Stimulated activated CD4-positive, alpha-beta T cell treated with anti-CD3 and anti-CD28 coated beads, Interleukin-15, amount 100 ng/mL, for 48 hours (primary cell): ENCODE measurements at places on chromosomes 12 and 14.

DNA sequence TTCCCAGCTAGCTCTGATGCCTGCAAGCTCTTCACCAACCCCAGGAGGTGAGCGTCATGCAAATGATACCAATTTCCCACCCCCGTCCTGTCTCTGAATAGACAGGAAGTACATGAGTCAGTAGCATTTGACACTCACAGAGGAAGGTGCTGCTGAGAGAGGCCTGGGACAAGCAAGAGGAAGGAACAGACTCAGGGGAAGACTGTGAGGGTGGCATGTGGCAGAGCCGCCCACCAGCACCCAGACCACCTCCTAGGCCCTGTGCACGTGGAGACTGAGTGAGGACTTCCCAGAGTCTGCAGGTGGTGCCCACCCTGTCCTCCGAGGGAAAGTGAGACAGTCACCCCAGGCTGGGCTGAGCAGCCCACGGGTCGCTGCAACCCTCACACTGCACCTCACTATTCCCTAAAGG lies 199.5 kb upstream of the SFSWAP start:
- peak; percentile 58 for DNase-seq

DNA sequence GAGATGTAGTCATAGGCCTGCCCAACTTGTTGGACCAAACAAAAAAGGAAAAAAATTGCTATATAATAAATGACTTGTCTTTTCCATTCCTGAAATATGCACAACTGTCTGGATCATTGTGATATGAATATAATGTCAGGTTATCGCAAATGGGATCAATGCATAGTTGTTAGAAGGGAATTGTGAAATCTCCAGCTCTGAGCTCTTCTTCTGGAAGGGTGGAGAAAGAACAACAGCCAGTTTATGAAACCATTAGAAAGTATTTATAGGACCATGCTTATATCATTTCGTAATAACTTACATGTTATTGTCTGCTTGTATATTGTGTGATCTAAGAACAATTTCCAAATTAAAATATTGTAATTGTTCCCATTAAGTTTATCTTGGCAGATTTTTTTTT lies 35.7 kb upstream of the HIF1A start:
- no peak for DNase-seq

DNA sequence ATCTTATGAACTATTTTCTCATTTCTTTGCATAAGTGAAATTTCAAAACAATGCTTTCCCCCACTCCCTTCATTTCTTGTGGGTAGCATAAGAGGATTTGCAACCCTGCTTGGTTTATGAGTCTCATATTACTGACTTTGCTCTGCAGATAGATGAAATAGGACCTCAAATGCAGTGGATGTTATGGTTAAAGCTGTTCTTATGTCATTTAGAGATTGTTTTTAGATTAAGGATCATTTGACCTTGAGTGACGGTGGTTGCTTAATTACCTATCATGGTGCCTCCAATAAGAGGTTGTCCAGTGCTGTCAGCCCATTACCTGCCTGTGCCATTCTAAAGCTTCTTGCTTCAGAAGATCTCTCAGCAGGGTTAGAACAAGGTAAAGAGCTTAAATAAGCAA lies 351.4 kb upstream of the ATP2B1 start:
- DNase-seq, result no peak

DNA sequence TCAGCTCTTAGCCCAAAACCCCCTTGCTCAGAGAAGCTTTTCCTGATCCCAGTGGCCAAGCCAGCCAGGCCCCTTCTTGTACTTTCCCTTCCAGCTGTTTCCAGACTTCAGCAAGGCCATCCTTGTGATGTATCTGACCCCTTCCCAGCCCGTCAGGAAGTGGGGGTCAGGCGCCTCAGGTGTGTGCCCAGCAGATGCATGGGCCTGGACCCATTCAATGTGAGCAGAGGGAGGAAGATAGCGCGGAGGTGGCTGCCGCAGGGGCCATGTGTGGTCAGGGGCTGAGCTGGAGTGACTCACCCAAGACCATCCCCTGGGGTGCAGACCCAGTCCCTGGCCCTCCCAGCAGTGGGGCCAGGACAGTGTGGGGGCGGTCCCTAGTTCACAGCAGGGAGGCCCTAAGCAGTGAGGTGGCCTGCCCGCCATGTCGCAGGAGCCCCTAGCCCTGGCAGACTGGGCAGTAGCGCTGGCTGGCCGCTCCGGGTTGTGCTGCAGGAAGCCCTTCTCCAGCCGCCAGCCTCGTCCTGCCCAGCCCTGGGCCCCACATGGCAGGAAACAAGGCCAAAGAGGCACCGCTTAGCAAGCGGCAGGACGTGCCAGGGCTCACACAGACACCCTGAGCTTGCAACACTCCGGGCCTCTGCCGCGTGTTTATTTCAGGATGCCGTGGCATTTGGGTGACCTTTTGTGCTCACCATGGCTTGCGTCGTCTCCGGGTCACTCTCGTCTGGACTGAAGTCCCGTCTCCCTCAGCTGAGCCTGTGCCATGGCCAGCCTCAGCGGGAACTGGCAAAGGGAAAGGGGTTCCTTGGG lies 12.0 kb downstream of the ADSS1 start:
- DNase-seq, result no peak

DNA sequence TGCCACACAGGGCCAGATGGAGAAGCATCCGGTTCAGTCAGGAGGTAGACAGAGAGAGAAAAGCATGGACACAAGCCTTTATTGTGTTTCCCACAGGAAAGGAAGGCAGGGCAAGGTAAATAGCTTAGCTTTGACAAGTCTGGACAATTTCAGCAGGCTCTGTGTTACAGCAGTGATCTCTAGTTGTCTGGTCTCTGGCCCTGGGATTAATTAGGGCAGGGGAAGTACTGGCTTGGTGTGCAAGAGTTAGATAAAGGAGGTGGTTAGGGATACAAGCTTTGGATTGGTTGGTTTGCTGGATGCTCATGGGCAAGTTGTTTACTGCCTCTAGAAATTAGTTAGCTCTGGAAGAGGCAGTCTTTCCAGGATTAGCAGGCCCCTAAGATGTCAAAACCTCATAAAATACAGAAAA lies 15.1 kb upstream of the NGDN start:
- no peak for DNase-seq

DNA sequence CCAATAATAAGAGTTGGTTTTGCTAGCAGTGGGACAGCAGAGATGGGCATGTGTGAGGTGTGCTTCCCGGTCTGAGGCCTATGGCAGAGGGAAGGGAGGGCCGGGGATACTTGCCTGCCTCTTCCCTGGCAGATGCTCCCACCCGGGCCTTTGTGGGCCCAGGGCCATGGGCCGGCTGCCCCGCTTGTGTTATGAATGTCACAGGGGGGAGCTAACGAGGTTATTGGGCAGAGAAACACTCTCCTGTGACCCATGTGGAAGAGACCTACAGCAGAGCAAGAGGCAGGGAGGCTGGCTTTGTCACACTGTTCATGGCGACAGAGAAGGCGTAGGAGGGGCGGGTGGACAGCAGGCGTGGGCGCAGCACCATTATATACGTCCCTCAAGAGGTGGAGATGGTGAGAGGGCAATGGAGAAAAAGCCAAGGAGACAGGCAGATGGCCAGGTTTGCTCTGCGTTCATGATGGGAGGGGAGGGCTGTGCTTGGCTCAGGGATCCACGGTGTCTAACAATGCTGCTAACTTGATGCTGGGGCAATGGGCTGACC lies 13.3 kb downstream of the CCND2 start:
- DNase-seq, result no peak

- no peak for DNase-seq
Observed at GRCh38 chr14:37480446-37481290, 114.4 kb downstream of the FOXA1 start.

GRCh38 chr14:41608681-41609390 lies 2.2 kb downstream of the LRFN5 start:
- DNase-seq, result no peak

GRCh38 chr14:95232894-95233584 lies 75.7 kb upstream of the DICER1 start:
- no peak for DNase-seq

DNA sequence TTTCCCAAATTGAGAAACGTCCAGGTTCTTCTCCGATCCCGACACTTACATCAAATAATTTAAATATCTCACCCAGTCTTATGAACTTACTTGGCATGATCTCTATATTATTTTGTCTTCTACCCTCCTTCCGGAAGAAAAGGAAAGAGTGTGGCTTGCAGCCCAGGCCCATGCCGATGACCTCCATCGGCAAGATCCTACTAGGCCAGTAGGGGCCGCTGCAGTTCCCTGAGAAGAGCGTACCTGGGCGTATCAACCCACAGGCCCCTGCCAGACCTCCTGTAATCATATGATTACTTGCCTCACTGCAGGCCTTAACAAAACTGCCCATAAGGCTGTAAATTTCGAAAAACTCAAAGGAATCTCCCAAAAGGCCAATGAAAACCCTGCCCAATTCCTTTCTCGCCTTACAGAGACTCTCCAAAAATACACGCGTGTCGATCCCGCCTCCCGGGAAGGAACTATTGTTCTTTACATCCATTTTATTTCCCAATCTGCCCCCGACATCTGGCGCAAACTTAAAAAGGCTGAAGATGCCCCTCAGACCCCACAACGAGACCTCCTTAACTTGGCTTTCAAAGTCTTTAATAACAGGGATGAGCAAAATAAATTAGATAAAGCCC lies 69.6 kb downstream of the MOK start:
- peak; percentile 70 for DNase-seq

- no peak for DNase-seq
Observed at GRCh38 chr14:59897757-59898383, 22.1 kb upstream of the LRRC9 start.

GRCh38 chr14:65228436-65228835 lies 126.1 kb upstream of the MAX start:
- no peak for DNase-seq

GRCh38 chr14:42222924-42223471 lies 616.3 kb downstream of the LRFN5 start:
- DNase-seq, result no peak

- no peak for DNase-seq
Observed at GRCh38 chr12:75935539-75936242, 95.9 kb downstream of the PHLDA1 start.

DNA sequence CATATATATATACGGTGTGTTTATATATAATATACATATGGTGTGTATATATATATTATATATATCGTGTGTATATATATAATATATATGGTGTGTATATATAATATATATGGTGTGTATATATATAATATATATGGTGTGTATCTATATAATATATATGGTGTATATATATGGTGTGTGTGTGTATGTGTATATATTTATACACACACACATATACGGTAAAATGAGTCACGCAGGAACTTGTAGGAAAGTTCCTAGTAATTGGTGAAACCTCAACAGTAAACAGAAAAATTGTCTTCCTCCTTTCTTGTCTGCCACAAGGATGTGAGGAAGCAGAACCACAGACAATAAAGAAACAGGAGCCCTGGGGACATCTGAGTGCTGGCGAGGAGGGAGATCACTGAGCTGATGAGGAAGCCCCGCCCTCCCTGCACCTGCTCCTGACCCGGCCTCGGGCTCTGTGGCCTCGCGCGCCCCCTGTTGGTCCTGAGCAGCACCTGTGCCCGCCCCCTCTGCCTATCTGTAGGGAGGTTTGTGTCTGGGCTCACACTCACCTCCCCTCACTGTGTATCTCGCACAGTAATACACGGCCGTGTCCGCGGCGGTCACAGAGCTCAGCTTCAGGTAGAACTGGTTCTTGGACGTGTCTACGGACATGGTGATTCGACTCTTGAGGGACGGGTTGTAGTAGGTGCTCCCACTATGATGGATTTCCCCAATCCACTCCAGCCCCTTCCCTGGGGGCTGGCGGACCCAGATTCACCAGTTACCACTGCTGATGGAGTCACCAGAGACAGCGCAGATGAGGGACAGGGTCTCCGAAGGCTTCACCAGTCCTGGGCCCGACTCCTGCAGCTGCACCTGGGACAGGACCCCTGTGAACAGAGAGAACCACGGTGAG lies 1079.4 kb downstream of the TMEM121 start:
- DNase-seq, result peak; percentile 79

- DNase-seq, result no peak
Observed at GRCh38 chr12:92702754-92703679, at the start of gene PLEKHG7. Gene PLEKHG7, plus strand, starts transcription at chr12:92702989. Its CDS starts 3,643 bp downstream, at chr12:92706632.

GRCh38 chr12:51904951-51905470 lies 2.3 kb upstream of the ACVRL1 start:
- no peak for DNase-seq

- DNase-seq, result no peak
Observed at GRCh38 chr12:16228067-16228466, 49.4 kb downstream of the SLC15A5 start.

- DNase-seq, result peak; percentile 42
Observed at GRCh38 chr12:52691076-52691840, 11.1 kb upstream of the KRT1 start.

DNA sequence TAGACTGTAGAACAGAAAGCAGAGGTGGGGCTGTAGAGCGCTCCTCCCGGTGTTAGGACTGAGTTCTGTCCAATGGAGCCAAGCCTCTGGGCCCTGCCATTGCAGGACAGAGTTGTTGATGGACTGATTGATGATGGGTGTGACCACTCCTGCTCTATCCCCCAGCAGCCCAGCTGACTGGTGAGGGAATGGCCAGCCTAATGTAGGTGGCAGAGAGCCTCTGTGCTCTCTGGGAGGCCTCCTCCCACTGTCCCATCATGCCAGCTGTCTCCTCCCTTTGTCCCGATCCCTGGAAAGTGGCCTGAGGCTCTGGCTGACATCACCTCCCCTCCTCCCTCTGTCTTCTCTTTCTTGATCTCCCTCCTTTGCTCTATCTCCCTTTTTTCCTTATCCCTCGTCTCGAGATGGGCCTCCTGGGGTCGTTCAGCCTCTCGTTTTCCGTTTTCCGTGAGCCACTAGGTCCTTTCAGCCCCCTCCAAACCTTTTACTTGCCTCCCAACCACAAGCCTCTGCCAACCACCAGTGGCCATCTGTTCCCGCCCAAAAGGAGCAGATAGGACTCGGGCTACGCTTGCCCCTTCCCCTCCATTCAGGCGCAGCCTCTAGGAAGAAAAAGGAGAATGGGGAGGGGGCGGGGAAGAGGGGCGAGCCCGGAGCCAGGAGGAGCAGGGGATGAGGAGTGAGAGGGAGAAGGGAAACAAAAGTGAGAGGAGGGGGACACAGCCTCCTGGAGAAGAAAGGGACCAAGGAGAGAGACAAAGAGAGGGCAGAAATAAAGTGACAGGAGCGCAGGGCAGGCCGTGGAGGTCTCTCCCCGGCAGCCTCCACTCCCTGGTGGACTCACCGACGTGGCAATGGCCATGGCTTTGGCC lies 572 bp downstream of the EFS start:
- no peak for DNase-seq

- DNase-seq, result no peak
Observed at GRCh38 chr14:51554953-51555352, 96.8 kb upstream of the FRMD6 start.

DNA sequence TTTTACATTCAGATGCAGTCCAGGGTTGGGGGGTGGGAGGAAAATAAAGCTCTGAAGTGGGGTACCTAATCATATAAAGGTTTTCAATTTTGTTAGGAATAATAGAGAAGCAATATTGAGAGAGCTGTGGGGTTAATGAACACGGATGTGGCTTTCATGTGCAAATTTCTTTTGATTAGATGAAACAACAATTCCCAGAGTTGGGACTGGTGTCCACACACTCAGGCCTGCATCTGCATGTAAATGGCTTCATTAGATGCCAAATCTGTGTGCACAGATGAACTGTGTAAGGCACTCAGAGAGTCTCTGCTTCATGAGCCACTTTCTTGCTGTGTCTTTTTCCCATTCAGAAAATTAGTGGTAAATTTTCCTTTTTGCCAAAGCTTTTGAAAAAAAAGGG lies 377.1 kb upstream of the NOVA1 start:
- DNase-seq, result no peak
